A549 treated with GW870086 at 1 μM for 4 hours (cell line): ENCODE measurements at places on chromosomes 2 and 18. TPM values are rescaled to one million over a fixed set of nuclear protein-coding genes. Genes with fewer than 3 reads are reported as not detected.

DSG1 gene
- not detected in 5 replicates for total RNA-seq

KLHL30 gene
- 0.17 to 0.45 TPM (median 0.21 TPM) in 5 replicates for total RNA-seq

CHRNG gene
- total RNA-seq = not detected in 5 replicates

INHBB gene
- total RNA-seq = 20.3 to 31.5 TPM (median 23.1 TPM) in 5 replicates

IRS1 gene
- 10.5 to 15.2 TPM (median 12.6 TPM) in 5 replicates for total RNA-seq

EMILIN1 gene
- 0.32 to 0.56 TPM (median 0.45 TPM) in 5 replicates for total RNA-seq
